Caco-2 (cell line): ENCODE measurements at places on chromosomes 6 and 20.

DNA sequence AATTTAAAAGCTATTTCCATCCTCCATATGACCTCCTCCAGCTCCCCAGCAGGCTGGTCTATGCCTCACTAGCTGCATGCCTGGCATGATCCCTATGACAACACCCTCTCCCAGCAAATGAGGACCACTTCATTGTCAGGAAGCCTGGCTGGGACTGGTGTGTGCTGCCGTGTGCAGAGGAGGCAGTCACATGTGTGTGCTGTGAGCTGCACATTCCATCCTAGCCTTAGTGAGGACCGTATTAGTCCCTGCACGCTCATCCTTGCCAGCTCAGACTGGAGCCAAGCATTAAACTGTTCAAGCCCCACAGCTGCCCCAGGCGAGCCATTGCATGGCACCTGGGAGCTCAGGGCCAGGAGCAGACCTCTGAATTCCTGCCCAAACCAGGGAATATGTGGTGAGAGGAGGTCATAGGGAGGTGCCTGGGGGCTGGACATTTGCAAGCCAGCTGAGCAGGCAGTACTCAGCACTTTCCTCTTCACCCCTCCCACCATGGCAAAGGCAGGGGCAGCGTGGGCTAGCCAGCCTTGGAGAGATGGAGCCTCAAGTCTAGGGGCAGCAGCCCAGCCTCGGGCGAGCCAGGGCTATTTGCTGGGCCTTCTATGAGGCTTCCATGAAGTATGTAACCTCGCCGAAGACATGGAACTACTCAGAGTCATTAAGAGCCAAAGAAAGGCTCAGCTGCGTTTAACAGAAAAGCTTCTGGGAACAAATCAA is 8.7 kb upstream of the CCN5 start:
- DNase-seq: no peak

DNA sequence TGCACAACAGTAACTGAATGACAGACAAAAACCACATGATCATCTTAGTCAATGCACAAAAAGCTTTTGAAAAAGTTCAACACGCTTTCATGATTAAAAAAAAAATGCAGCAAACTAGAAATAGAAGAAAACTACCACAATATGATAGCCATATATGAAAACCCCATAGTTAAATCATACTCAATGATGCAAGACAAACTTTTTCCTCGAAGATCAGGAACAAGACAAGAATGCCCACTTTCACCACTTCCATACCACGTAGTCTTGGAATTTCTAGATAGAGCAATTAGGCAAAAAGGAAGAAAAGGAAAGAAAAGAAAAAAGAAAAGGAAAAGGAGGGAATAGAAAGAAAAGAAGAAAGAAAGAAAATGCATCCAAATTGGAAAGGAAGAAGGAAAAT is 44.6 kb upstream of the SLC23A2 start:
- DNase-seq: no peak

DNA sequence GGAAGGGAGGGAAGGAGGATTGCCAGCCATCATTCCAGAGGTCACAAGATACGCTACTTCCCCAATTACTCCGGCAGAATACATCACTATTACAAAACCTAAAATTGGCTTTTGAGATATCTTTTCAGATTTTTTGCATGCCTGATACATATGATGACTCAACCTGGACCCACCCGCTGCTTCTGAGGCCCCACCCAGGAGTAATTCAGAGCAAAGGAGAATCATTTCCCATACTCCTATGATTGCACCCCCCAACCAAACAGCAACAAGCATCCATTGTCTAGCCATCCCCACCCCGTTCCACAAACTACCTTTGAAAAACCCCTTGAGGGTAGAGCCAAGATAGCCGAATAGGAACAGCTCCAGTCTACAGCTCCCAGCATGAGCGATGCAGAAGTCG is 163.5 kb upstream of the GJE1 start:
- no peak for DNase-seq

GRCh38 chr6:26365633-26365995 is 616 bp downstream of the BTN3A2 start:
- no peak for DNase-seq

GRCh38 chr20:44398335-44398734 is 42.8 kb downstream of the HNF4A start:
- DNase-seq: peak; percentile 11

GRCh38 chr6:167906899-167907298 is 80.2 kb downstream of the AFDN start:
- no peak for DNase-seq

- DNase-seq: no peak
Observed at GRCh38 chr6:53310771-53311585, 37.8 kb downstream of the ELOVL5 start.

DNA sequence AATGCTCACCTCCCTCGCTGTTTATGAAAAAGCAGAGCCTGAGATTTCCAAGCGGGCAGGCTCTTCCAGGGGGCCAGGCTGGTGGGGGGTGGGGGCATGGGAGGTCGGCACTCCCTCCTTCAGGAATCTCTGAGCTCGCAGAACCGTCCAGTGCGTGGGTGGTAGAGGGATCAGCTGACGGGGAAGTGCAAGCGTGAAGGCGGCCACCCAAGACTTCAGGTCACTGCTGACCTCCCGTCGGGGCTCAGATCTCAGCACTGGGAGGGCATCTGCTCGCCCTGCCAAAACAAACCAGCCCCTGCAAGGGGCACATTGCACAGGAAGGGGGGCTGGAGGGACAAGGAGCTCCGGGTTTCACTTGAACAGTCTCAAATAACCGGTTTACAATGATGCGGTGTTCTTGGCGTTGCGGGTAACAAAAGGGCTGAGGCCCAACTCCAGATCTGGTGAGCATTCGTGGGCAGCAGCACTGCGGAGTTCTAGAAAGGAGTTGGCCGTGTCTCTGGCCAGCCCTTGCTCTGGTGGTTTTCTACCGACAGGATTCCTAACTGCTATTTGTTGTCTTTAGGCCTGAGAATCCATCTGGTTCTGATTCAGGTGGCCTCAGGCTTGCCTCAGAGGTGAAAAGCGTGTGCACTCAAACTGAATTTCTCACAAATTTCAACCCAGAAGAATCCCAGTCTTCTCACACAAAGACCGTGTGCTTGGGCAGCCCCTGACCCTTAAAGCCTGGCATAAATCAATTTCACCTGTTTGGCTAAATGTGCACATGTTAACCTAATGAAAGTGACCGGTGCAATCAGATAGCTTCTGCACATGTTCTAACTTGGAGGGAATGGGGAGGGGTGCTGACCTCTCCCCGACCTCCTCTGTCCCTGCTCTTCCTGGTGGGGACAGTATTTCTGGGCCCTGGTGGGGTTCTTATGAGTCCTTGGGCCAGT is 191.6 kb downstream of the MYLK4 start:
- DNase-seq: no peak
